ENCODE measurements at places on chromosomes 2 and 18.
A peak's percentile ranks its signal among the peaks of the same experiment; 100 is the strongest.

- no peak for DNase-seq
Measured at GRCh38 chr2:190791347-190791975, 89.2 kb upstream of the GLS start.

- no peak for DNase-seq
Measured at GRCh38 chr2:38549071-38549704, 53.5 kb downstream of the HNRNPLL start.

GRCh38 chr2:212154477-212154878, 384.1 kb downstream of the ERBB4 start:
- no peak for DNase-seq

GRCh38 chr2:44291281-44292248, 16.3 kb downstream of the SLC3A1 start:
- DNase-seq: no peak

DNA sequence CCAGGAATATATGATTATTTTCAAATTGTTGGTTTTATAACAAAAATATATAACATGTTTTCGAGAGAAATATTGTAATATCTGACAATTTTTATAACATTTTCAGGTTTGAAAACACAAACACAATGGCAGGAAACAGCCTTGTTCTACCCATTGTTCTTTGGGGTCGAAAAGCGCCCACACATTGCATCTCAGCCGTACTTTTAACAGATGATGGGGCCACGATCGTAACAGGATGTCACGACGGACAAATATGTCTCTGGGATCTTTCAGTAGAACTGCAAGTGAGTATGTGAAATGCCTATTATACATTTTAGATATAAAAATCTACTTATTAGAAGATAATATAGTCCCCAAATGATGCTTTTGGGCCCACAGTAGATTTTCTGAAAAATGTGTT, 21.2 kb downstream of the WDR7 start:
- DNase-seq: no peak

- DNase-seq: no peak
Measured at GRCh38 chr18:52894801-52895200, 554.8 kb downstream of the DCC start.

DNA sequence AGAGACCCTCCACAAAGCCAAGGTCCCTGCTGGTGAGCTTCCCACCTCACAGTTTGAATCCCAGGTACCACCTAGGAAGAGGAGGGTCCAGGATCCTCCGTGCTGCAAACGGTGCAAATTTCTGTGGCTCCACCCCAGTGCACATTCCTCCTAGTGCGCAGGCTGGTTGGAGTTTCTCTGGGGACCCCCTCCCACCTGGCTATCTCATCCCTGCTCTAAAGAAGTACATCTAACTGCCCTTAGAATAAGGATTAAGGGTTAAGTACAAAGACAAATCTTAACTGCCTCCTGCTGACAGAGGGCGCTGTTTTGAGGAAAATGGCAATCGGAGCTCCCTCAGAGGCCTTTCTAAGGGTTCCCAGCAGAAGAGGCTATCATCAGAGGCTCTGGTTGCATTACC, 109.6 kb upstream of the FSIP2 start:
- no peak for DNase-seq

GRCh38 chr2:6909431-6910385, 7.5 kb upstream of the RNF144A start:
- DNase-seq: no peak

DNA sequence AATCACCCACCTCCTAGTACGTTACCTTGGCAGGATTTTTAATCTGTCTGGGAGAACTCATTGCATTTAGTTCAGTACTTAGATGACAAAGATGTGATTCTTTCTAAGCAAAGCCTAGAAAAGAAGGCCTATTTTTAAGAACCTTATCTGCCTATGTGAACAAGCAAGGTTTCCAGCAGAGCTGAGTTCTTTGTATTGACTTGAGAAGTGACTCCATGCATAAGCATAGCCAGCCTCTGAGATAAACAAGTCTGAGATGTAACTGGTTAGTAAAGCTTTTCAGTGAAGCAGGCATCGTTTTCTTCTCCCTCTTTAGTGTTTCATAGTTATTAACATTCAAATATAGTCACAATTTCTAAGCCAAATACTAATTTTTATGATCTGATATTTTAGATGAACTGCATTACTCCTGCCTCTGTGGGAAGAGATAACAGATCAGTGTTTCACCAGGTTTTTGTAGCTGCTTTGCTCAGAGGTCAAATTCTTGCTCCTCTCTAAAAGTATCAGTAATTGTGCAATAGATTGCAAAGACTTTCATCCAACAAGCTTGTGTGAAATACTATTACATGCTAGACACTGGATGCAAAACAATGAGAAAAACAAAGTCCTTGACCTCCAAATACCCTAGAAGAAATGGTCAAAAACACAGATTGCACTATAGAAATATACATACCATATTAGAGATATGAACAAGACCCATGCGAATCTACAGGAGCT, 107.8 kb downstream of the MBD2 start:
- DNase-seq: no peak

GRCh38 chr2:29765721-29766120, 155.7 kb downstream of the ALK start:
- DNase-seq: no peak

GRCh38 chr2:211652327-211652726, 886.3 kb downstream of the ERBB4 start:
- no peak for DNase-seq

DNA sequence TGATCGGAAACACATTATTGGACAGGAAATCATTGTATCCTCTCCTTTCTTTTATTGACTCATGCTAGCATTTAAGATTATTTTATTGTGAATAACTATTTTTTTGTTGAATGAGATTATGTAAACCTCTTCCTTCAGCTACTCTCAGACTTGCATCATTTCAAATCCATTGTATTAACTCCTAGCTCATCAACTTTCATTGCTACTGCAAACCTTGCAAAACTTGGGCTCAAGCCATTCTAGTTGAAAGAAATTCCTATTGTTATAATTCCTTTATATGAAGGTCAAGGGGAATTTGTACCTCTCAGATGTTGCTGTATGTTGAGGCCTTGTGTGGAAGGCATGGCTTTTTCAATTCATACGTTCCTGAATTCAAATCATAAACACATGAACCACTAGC, 1764.6 kb downstream of the SUCLG1 start:
- no peak for DNase-seq

GRCh38 chr2:157761520-157761919, 114.6 kb downstream of the ACVR1 start:
- DNase-seq: no peak

DNA sequence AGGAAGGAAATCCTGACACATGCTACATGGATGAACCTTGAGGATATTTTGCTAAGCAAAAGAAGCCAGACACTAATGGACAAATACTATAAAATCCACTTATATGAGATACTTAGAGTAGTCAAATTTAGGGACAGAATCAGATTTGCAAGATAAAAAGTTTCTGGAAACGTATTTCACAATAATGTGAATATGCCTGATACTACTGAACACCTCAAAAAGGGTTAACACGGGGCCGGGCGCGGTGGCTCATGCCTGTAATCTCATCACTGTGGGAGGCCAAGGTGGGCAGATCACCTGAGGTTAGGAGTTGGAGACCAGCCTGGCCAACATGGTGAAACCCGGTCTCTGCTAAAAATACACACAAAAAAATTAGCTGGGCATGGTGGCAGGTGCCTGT, 1.7 kb upstream of the RMC1 start:
- DNase-seq: no peak

- peak; percentile 69 for DNase-seq
Measured at GRCh38 chr2:64767670-64768468, 114.2 kb upstream of the SERTAD2 start.

DNA sequence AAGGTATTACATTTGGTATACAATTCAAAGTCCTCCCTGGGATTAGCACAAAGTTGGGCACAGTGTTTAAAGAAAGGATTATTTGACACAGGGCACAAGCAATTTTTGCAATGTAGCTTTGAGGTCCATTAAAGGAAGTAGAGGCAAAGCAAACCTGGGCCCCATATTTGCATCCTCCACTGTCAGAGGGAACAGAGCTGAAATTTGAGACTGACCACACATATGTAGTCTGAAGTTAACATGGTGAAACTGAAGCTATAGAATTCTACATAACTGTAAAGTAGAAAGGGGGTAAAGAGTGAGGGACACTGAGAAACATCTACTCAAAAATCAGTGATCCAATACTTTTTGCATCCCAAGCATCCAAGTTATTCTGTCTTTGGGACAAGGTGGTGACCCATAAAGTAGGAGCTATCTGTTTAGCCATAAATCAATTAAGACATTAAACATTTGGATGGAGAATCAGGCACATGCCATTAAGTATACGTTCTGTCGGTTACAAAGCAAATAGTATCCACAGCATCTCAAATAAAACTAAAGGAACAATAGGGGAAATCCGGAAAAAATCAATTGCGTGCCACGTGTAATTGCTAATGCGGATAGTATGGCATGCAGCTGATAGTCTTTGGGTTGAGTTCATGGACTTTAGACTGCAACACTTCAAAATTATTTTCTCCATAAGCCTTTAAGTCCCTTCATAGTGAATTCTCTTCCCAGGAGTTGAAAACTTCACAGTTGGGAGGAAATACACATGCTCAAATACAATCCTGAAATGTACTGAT, 72.6 kb downstream of the PLEKHM3 start:
- no peak for DNase-seq

DNA sequence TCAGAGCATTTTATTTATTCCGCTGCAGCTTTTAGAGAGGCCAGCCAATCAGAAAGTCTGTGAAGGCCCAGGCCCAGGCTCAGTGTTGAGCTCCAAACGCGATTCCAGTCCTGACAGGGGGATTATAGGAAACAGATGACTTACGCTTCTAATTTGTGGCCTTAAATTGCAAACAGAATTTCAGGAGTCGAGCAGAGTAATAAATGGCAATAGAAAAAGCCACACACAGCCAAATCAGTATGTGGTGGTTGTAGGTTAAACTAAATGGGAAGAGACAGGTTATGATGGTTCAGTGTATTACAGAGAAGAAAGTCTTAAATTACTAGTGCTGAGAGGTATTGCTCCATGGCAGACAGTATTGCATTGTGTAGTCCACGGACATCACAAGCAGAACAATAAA, 131.0 kb upstream of the ZEB2 start:
- DNase-seq: no peak

DNA sequence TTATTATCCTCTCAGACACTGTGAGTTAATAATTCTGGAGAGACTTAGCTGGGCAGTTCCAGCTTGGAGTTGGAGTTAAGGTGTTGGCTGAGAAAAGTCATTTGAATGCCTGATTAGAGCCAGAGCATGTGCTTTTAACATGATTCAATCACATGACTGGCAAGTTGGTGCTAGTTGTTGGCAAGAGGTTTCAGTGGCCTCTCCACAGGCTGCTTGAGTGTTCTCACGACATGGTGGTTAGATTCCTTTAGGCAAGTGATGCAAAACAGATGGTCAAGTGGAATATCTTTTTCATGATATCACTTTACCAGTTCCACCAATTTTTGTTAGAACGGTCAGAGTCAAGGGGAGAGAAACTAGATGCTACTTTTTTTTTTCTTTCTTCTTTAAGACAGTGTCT, 262.7 kb upstream of the FN1 start:
- no peak for DNase-seq

GRCh38 chr2:43758739-43759138, 15.1 kb upstream of the DYNC2LI1 start:
- DNase-seq: no peak

DNA sequence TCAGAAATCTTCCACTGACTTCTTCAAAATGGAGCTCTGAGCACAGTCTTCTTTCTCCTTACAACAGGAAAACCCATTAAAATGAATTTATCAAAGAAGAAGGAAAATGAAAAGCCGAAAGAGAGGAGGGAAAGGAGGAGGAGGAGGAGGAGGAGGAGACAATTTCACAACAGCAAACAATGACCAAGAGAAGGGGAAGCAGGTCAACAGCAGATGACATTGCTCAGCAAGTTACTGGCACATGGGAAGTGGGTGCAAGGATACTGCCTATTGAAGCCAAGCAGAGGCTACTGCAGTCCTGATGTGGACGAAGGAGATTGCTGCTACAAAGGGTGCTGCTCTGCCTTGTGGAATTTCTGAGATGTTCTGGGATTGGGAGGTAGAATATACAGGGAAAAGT, 268.2 kb upstream of the FBXO11 start:
- DNase-seq: no peak

DNA sequence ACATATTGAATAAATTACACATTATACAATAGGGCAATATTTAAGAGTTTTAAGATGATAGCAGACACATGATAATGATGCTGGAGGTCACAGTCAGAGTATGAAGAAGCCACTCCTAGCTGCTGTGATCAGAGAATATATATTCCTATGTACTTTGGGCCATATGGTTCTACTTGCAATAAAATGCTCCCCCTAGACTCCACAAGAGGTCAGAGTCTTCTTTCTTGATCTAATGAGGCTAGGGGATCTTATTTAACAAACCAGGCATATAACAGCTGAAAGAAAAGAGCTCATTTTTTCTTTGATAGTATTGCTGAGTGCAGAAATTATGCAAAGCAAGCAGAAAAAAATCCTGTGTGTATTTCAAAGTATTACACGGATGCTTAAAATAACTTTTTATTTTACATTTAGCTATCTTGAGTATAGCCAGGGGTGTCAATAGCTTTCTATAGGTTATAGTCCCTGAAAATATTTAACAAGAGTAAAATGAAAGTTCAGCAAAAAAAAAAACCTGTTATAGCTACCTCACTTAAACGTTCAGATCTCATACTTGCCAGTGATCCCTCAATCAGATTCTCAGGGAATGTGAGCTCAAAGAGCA, 748.7 kb upstream of the CHAC2 start:
- DNase-seq: no peak

DNA sequence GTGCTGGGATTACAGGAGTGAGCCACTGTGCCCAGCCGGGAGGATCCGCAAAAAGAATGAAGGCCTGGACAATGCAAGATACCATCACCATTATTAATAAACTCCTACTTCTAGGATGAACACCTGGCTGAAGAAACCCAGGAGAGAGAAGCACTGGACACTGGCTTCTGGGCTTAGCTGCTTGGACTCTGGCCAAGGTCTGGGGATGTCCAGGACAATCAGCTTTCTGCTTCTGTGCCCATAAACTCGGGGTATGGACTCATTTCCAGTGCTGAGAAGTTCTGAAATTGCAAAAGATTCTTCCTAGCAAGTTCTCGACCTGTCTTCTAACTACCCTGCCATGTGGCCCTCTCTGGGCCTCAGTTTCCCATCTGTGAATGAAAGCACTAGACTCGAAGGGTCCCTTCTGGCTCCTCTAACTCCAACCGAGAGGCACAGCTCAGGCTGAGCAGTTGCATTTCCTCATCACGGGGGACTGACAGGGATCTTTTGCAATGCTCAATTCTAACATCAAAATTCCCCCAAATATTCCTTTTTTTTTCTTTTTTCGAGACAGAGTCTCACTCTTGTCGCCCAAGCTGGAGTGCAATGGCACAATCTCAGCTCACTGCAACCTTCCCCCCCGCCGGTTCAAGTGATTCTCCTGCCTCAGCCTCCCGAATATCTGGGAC, 2.4 kb upstream of the SH2D6 start:
- no peak for DNase-seq

- no peak for DNase-seq
Measured at GRCh38 chr2:113888641-113889470, 1.0 kb upstream of the ACTR3 start.

- DNase-seq: no peak
Measured at GRCh38 chr2:19457809-19458208, 99.4 kb upstream of the OSR1 start.

- DNase-seq: no peak
Measured at GRCh38 chr2:38032946-38033345, 43.0 kb downstream of the CYP1B1 start.

All from GM19239 (cell line).